Stimulated activated CD8-positive, alpha-beta memory T cell treated with anti-CD3 and anti-CD28 coated beads, Interleukin-15, amount 100 ng/mL, for 4 hours (primary cell): ENCODE measurements at places on chromosomes 2 and 18.

GRCh38 chr18:24986666-24987302 lies 365.2 kb downstream of the ZNF521 start:
- no peak for DNase-seq

- no peak for DNase-seq
Measured at GRCh38 chr2:172270278-172271079, 156.9 kb upstream of the ITGA6 start.

GRCh38 chr18:29892960-29893558 lies 1149.5 kb downstream of the DSC3 start:
- DNase-seq, result no peak

- DNase-seq, result no peak
Measured at GRCh38 chr2:75607988-75608683, 38.4 kb upstream of the MRPL19 start.

- DNase-seq, result no peak
Measured at GRCh38 chr18:80251700-80252099, 4.4 kb upstream of the PARD6G start.

- no peak for DNase-seq
Measured at GRCh38 chr2:144364944-144365738, 154.8 kb downstream of the ZEB2 start.

DNA sequence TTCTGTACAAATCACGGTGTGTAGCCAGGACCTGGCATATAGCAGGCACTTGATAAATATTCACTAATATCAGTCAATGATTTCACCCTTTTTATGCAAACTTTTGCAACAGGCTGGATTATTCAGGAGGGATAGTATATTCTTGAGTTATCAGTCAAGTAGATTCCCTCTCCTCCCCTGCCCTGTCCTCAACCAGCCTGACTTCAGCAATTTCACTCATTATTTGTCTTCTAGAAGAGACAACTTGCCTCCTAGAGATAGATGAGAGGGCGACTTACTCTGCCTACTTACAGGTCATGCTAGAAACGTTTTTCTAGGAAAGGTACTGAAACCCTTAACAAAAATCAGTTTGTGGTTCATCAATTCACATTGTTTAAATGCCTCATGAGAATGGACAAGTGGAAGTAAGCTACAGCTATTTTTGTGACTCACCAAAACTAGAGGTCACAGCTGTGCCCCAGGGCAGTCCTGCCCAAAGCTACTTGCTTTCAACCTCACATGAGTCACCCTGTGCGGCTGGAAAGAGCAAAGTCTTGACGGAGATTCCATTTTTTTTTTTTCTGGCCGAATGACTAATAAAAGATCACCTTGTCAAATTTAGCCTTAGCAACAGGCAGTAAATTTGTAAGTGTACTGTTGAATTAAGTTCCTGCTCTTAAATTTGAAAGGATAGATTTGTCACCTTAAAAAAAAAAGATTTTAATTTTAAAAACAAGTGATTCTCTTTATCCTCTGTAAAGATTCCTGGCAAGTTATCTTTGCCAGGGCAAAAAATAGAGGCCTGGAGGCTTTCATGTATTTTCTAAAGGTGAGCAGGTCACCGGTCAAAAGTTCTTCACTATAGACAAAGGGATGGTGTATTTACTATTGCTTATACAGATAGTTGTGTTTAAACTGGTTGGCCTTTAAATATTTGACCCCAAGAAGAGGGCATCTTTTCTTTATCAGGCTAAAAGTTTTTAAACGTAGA lies 109.0 kb upstream of the SLC35G4 start:
- DNase-seq, result no peak

- no peak for DNase-seq
Measured at GRCh38 chr18:59233017-59233410, 13.1 kb downstream of the GRP start.

GRCh38 chr2:201242571-201243277 lies 17.6 kb upstream of the CASP8 start:
- no peak for DNase-seq

DNA sequence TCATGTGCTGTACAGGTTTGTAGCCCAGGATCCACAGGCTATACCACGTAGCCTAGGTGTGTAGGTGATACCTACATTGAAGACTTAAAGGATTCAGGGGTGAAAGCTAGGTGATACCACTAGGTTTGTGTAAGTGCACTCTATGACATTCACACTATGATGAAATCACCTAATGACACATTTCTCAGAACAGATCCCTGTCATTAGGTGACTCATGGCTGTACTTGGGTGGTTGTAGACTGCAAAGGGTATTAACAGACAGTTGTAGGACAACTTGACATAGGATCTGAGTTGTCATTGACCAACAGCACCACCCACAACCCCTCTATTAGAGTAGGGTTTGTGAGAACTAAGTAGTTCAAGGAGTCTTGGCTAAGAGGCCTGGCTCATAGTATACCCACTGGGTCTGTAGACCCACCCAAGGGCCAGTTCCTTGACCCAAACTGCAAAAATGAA lies 27.7 kb upstream of the SMCHD1 start:
- DNase-seq, result no peak

- DNase-seq, result no peak
Measured at GRCh38 chr2:128798502-128799283, 480.0 kb upstream of the HS6ST1 start.

GRCh38 chr2:10771786-10772185 lies 40.8 kb downstream of the PDIA6 start:
- no peak for DNase-seq

GRCh38 chr2:223055140-223055539 lies 3.1 kb downstream of the KCNE4 start:
- no peak for DNase-seq

- no peak for DNase-seq
Measured at GRCh38 chr18:10851824-10852319, 297.5 kb downstream of the PIEZO2 start.

GRCh38 chr18:68841301-68841700 lies 43.4 kb downstream of the CCDC102B start:
- no peak for DNase-seq

DNA sequence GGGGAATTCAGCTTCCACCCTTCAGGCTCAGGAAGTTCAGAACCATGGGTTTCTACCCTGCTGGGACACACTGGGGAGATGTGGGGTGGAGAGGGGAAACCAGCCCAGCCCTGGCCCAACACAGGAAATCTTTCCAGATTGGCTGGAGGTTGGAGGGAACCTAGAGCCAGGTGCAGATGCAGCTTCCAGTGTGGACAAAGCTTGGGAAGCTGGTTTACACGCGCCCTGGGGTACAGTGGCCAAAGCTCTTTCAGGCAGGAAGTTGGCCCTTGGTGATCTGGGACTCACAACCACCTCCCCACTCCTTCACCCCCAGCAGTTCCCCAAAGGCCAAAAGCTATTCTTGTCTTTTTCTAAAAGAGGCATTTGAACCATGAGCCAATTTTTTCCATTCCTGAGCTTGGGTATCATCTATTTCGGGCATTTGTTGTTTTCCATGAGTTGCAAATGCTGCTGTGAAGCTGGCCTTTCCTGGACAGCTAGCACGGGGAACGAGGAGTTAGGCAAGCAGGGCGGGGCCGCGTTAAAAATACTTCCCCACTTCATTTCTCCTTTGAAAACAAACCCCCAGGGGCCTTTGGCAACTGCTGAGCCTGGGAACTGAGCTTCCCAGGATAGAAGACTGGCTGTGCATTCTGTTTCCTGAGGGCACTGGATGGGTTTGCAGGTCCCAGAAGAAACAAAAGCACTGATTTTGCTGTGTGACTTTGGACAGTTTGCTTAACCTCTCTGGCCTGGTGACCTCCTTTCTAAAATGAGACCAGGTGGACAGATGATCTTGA lies 3.1 kb upstream of the ARID5A start:
- DNase-seq, result no peak

GRCh38 chr2:74327199-74327598 lies 16.0 kb downstream of the SLC4A5 start:
- DNase-seq, result no peak

DNA sequence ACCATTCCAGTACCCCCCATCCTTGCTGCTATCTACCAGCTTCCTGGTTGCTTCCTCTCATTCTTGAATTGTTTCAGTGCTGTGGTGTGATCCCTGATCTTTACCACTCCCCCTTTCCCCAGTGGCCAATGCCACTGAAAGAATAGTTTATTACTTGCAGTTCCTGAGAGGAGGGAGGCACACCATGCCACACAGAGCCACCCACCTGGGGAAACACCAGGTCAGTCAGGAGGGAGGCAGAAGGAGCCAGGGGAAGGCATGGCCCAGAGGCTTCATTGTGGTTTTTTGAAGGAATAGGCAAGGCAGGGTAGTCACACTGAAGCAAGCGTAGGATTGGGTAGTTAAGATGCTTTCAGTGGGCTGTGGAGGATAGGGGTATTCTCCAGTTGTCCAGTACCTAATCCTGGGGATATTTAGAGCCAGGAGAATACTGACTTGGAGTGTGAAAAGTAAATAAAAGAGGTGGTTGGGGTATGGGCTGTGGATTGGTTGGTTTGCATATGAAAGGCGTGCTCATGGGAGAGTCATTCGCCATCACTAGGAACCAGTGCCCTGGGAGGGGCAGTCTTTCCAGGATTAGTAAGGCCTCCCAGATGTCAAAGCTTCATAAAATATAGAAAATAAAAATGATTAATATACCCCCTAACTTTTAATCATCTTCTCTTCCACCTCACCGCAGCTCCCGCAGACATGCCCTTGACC lies 6.7 kb upstream of the TMEM177 start:
- no peak for DNase-seq

DNA sequence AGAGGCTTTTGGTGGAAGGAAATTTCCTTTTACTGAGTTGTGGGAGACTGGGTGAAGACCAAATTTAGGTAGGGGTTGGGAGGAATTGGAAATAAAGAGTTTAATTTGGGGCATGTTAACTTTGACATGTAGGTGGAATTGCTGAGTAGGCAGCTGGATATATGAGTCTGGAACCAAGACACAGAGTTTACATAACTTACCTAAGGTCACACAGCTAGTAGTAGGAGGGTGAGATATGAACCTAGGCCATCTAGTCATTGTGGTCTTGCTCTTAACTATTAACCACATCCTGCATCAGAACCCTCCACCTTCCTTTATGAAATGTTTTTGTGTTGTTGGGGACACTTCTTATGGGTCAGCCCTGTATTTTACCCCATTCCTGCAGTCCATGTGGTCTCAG lies 113.1 kb downstream of the ICOS start:
- no peak for DNase-seq

DNA sequence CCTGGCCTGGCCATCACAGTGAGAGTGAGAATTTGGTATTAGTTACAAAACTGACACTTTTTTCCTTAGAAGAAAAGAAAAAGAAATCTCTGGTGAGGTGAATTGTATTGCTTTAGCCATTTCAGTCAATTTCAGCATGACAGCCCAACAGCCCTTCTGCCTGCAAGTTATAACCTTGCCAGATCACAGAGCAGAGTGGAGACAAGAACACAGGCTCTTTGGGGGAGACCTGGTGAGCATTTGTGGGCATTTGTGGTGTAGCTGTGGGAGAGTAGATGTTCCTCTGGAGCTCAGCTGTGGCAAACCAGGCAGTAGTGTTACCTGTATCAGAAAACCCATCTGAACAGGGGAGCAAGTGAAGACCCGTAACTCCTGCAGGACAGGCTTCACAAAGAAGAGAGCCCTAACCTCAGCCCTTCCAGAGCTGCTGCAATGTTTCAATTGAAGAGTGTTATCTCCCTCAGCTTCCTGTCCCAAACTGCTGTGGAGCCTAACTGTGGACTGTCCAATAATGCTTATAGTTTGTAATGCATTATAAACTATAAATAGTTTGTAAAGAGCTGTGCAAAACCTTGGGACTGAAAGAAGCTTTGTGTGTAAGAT lies 22.8 kb upstream of the DLX1 start:
- no peak for DNase-seq

DNA sequence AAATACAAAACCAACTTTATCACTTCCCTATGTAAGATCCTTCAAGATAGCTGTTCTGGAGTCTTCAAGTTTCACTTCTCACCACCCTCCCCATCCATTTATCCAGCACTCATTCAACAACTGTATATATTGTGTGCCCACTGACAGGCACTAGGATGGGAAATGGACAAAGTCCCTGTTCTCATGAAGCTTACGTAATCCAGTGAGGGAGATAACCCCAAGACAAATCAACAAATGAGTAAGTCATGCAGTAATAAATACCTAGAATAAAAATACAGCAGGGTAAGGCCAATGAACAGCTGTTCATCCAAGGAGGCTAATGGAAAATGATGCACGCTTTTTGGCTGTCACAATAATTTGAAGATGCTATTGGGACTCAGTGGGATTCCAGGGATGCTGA lies 133.8 kb downstream of the MEMO1 start:
- no peak for DNase-seq

DNA sequence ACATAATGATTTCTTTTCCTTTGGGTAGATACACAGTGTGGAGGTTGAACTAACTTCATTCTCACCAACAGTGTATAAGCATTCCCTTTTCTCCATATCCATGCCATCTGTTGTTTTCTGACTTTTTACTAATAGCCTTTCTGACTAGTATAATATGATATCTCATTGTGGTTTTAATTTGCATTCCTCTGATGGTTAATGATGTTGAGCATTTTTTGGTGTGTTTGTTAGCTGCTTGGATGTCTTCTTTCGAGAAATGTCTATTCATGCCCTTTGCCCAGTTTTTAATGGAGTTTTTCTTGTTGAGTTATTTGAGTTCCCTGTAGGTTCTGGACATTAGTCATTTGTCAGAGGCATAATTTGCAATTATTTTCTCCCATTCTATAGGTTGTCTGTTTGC lies 59.8 kb downstream of the MARCHF4 start:
- no peak for DNase-seq

- DNase-seq, result no peak
Measured at GRCh38 chr2:128384446-128384845, 65.8 kb upstream of the HS6ST1 start.

DNA sequence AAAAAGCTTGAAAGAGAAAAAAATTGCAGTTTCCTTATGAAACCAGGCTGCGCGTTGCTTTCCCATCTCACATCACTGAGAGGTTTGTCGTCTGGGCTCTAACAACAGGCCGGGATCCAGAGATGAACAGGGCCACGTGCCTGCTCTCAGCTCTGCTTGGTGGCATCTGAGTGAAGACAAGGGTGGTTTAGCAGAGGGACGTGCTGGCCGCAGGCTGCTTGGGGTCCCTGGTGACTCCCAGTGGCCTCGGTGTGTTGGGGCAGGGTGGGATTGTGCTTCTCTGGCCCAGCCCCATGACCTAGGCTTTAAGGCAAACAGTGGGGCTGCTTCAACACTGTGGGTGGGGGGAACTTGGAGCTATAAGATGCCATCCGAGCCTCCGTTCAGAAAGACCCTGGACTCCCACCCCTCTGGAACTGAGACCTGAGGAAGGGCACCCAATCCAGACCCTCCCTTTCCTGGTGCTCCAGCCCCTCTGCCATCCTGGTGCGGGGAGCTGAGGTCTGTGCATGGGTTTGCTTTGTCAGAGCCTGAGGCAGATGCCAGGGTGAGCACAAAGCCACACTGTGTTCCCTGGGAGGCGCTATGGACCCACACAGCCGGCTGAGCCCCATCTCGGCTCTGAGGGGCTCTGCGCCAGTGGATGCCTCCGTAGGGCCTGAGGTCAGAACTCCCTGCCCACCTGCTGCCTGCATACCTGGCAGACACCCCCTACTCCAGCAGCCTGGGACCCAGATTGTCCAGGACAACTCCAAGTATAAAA lies 18.4 kb upstream of the HPCAL1 start:
- DNase-seq, result no peak

DNA sequence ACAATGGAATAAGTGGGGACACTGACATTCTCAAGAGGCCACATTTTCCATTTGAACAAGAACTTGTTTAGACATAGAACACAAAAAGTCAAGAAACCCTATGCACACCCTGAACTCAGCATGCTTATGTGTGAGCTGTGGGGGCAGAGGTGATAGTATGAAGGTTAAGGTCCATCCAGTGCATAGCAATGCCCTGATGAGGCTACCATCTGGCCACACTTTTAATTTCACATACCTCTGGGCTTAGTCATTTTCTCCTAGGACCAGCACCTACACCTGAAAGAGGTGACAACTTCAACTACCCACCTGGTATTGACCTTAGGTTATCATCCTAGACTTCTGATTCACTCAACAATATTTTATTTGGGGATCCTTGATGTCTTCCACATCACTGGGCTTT lies 139.8 kb downstream of the PIK3C3 start:
- DNase-seq, result no peak
